Activated CD4-positive, alpha-beta T cell treated with anti-CD3 and anti-CD28 coated beads for 1 hour (primary cell): ENCODE measurements at places on chromosomes 4 and X.

- DNase-seq, result no peak
These were observed 837.6 kb downstream of the PDHA2 start for GRCh38 chr4:96677499-96677898.

GRCh38 chrX:130413415-130413814 lies 11.6 kb downstream of the RBMX2 start:
- no peak for DNase-seq

- no peak for DNase-seq
These were observed 46.7 kb downstream of the FGF16 start for GRCh38 chrX:77493677-77494553.

- no peak for DNase-seq
These were observed 17.5 kb upstream of the GPRASP2 start for GRCh38 chrX:102694749-102695148.

GRCh38 chr4:126230269-126230668 lies 915.5 kb downstream of the FAT4 start:
- DNase-seq, result no peak

DNA sequence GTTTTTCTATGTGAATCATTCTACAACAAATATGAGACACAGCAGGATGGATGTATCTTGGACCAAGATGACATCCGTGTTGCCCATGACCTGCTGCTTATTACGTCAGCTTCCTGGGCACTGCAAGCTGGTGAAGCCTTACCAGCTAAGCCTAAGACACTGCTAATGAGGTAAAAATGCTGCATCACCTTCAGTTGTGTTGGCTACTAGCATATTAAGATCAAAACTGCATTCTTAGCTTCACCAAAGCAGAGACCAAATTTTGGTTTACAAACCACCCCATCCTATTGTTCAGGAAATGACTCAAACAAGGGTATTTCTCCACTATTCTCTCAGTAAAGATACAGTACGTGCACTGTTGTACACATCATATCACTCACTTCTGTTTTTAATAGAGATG lies 50.3 kb downstream of the MAML3 start:
- DNase-seq, result no peak

- no peak for DNase-seq
These were observed 10.2 kb upstream of the ATP6AP2 start for GRCh38 chrX:40570346-40571093.

- DNase-seq, result no peak
These were observed 553.8 kb upstream of the GNPDA2 start for GRCh38 chr4:45280121-45280520.

DNA sequence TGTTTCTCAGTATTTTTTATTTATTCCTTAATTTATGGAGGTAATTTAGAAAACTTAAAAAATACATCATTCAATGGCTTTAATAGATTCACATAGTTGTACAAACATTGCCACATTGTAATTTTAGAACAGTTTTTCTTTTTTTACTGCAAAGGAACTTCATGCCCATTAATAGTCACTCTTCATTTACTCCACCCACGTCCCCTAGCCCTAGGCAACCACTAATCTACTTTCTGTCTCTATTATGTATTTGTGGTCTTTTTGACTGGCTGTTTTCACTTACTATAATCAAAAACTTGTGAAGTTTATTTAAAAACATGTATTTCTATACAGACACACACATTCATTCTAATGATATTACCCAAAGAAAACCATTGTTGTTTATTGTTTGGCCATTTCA lies 664.8 kb downstream of the GRID2 start:
- no peak for DNase-seq

DNA sequence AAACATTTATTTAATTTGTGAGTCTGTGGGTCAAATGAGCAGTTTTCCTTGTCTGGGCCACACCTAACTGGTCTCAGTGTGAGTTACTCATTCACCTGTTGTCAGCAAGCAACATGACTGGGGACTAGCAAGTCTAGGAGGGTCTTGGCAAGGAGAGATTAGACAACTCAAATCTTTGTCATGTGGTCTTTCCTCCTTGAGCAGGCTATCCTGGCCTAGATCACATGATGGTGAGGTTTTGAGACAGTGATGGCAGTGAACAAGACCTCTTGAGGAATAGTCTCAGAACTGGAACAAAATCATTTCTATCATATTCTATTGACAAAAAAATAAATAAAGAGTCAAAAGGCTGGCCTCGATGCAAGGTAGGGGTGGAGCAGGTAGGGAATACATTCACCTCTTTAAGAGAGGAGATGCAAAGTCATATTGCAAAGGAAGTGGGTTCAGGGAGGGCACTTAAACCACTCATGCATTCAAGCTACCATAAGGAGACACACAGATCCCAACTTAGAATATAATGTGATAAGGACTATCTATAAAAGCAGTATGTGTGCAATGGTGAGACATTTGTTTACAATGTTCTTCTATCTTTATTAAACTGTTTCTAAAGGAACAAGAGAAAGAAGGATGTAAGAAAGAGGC lies 135.7 kb downstream of the ZNF330 start:
- no peak for DNase-seq

DNA sequence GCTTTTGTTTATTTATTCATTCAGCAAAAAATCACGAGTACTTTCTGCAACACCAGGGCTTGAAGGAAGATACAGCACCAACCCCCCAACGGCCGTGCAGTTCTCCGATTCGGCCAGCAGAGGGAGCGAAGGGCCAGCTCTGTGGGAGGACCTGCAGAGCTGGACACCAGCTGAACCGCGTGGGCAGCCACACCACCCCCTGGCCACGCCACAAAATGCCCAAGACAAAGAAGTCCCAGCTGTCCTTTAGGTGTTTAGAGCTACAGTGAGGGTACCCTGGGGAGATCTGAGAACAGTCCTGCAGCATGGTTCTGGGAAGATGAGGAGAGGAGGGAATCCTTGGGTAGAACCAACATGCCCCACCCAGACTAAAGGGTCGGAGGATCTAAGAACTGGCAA lies 83.1 kb downstream of the RELL1 start:
- peak; percentile 59 for DNase-seq

GRCh38 chr4:106766519-106766918 lies 269.6 kb downstream of the DKK2 start:
- no peak for DNase-seq

GRCh38 chrX:112761242-112762207 lies 79.1 kb downstream of the AMOT start:
- no peak for DNase-seq

- no peak for DNase-seq
These were observed at the start of gene ARHGEF9 for GRCh38 chrX:63784902-63785707. Gene ARHGEF9, minus strand, starts transcription at chrX:63785214. Its CDS starts 69 bp downstream, at chrX:63785145.

DNA sequence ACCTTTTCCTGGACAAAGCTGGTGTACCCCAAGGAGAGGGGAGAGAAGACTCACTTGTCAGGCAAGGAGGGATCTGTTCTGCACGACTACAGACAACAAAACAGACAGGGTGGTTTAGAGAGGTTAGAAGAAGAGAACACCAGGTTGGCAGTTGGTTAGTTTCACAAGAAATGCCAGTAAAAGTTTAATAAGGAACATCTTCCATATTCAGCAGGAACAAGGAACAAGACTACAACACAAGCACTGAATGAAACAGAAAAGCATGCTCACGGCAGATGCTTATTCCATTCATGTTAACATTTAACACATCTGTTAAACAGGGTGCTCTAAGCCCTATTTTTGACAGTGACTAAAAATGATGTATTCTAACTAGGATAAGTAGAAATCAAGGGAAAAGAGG lies 158.2 kb downstream of the WDFY3 start:
- no peak for DNase-seq

DNA sequence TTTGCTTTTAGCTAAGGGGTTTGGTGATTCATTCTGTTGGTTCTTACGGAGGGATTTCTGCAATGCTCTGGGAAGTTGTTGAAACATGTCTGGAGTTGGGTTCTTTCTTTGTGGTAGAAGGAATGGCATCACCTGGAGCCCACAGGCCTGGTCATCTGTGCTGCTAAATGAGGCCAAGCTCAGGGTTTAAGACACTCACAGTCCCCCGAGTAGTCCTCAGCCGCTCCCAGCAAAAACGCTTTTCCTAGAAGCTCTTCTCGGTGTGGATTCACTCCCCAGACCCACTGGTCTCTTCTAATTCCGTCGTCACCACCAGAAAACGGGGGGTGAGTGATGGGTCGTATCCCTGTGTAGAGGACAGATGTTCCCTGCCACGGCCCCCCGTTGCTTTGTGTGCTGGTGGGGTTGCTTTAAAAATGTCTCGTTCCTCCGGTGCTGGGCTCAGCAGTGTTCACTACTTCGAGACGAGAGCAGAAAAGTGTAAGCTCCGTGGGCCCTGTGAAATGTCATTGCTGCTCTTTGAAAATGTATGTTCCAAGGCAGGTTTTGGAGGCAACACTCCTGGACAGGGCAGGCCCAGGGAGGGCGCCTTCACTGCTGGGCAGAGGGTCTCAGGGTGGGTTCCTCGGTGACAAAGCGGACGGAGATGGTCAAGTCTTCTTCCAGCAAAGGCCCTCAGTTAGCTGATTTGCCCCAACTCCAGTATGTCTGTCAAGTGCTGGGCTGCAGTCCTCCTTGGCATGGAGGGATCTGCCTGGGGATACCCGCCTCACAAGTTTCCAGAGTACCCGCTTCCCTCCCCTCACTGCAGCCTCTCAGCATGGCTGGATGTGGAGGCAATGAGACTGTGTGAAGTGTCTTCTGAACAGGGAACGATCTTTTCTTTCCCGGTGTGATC lies 37.3 kb downstream of the PSAPL1 start:
- DNase-seq, result peak; percentile 6

DNA sequence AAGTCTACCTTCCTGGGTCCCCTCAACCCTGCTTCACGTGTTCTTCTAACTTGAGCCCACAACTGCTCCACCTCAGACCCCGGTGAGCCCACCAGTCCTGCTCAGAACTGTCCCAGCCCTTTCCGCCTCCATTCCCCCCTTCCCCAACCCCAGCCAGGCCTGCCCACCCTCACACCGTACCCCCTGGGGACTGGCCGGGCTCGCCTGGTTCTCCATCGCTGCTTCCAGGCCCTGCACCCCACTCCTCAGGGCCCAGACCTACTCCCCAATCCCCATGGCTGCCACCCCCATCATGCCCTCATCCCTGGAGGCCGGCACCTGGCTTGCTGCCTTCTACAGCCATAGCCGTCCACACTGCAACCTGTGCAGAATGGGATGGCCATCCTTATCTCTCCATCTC lies 23.4 kb downstream of the ADRA2C start:
- DNase-seq, result no peak

- no peak for DNase-seq
These were observed 7.9 kb upstream of the PTPN13 start for GRCh38 chr4:86586160-86586572.

GRCh38 chr4:15110120-15110571 lies 107.9 kb downstream of the CPEB2 start:
- DNase-seq, result no peak

- no peak for DNase-seq
These were observed 2086.5 kb upstream of the TENM3 start for GRCh38 chr4:180156684-180157083.

DNA sequence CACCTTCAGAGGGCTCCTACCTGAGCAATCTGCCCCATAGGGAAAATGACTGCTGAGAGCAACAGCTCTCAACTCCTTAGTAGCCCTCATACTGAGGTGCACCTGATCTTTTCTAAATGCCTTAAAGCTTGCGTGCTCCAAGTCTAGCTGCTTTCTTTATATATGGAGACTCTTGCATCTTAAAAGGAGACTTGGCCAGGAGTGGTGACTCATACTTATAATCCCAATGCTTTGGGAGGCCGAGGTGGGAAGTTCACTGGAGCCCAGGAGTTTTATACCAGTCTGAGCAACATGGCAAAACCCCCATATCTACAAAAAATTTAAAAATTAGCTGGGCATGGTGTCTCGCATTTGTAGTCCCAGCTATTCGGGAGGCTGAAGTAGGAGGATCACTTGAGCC lies 78.1 kb upstream of the TRIM2 start:
- no peak for DNase-seq

DNA sequence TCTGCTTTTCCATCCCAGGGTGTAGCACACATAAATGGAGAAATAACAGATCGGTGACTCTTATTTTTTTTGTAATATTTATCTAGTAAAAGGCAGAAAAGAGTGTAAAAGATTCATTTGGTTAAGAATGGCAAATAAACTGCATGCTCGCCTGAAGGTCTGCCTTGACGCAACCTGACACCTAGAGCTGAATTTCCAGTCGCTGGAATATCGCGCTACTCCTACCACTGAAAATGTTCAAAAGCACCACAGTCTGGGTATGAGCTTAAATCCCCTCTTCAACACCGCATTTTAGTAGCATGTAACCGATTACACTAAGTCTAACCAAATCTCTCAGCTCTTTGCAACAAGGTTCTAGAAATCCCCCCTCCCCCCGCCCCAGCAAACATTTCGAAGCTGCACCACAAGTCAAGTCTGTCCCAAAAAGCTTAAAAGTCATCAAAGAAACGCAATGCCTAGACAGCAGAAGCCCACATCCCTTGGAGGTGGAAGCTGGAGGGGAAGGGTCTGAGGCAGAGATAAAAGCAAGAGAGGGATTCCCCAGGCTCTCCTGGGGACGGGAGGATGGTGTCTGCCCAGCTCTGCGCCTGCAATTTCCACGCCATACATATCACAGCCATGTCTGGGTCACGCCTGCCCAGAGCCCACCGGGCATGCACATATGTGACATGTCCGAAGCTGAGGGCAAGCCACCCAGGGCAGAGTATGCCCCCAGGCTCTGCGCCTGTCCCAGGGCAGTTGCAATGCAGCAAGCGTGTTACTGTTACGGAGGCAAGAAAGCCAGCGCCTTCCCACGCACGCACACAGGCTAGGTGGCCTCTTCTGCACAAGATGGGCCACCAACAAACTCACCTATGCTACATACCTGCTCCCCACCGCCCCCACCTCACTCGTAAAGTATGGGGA lies 1.4 kb downstream of the FGF13 start:
- DNase-seq, result no peak

DNA sequence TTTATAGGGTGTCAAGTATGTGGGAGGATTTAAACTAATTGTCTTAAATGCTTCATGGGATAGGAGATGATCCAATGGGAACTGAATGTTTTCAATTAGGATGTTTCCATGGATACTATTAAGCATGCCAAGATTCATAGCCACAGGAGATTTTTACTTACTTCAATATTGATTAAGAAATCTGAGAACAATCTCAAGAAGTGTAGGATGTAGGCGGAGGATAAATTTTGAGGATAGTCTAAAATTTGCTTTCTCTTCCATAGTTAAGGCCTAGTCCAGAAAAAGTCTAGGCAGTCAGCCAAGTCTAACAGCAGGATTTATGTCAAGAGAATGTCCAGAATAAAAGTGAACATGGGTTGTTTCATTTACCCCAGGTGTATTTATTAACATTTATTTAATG lies 32.8 kb downstream of the REPS2 start:
- DNase-seq, result no peak

DNA sequence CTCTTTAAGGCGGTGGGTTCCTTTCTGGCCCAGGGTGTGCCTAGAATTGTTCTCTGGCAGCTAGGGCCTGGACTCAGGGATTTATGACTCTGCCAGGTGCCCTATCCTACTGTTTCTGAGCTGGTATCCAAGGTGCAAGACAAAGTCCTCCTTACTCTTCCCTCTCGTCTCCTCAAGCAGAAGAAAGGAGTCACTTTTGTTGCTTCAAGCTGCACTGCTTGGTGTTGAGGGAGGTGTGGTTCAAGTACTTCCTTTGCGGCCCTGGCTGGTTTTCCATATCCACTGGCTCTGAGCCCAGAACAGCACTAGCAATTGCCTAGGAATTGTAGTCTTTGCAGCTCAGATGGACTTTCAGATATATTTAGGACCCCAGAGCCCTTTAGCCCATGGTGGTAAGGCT lies 39.3 kb downstream of the RTL3 start:
- no peak for DNase-seq
